ENCODE measurements at places on chromosomes 16 and 17. TPM values are rescaled to one million over a fixed set of nuclear protein-coding genes. Genes with fewer than 3 reads are reported as not detected.

QRICH2 gene
- 2.9 TPM for total RNA-seq

SSTR5 gene
- not detected for total RNA-seq

UNC13D gene
- total RNA-seq, result 137 TPM

SLC47A1 gene
- 23.0 TPM for total RNA-seq

GTF3C1 gene
- 60.1 TPM for total RNA-seq

WBP2 gene
- 132 TPM for total RNA-seq

CMTM4 gene
- 5.3 TPM for total RNA-seq

TTLL6 gene
- total RNA-seq, result not detected

KRTAP4-6 gene
- total RNA-seq, result not detected

KRT14 gene
- 0.79 TPM for total RNA-seq

CEP112 gene
- 19.4 TPM for total RNA-seq

SNTB2 gene
- total RNA-seq, result 30.8 TPM

DNA sequence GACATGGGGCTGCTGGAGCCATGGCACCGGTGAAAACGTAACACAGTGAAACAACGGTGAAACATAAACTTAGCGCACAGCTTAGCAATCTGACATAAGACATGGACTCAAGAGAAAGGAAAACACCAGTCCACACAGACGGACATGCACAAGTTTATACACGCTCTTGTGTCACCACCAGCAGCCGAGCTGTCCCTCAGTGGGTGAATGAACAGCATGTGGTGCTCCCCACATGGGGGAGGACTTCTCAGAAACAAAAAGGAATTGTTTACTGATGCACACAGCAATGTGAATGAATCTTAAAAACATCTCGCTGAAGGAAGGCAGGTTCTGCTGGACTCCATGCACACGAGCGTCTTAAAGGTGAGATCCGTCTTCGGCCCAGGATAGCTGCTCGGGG is 34.2 kb downstream of the KLHDC4 start:
- H3K4me3 ChIP-seq, result no peak overlapping the region
- no peaks in the 10 kb centered on the region for H3K4me1 ChIP-seq
- no peak overlapping the region for H3K27ac ChIP-seq
- H3K36me3 ChIP-seq, result peaks cover 82% of the 10 kb centered on the region

DNA sequence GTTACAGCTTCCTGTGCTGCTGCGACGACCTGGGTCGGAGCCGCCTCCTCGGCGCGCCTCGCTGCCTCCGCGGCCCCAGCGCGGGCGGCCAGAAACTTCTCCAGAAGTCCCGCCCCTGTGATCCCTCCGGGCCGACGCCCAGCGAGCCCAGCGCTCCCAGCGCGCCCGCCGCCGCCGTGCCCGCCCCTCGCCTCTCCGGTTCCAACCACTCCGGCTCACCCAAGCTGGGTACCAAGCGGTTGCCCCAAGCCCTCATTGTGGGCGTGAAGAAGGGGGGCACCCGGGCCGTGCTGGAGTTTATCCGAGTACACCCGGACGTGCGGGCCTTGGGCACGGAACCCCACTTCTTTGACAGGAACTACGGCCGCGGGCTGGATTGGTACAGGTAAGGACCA is 746 bp downstream of the HS3ST2 start:
- H3K4me1 ChIP-seq, result peaks cover 17% of the 10 kb centered on the region
- peak overlapping the region; percentile 10 for H3K4me3 ChIP-seq
- H3K27ac ChIP-seq, result no peak overlapping the region
- DNase-seq, result no peak

DNA sequence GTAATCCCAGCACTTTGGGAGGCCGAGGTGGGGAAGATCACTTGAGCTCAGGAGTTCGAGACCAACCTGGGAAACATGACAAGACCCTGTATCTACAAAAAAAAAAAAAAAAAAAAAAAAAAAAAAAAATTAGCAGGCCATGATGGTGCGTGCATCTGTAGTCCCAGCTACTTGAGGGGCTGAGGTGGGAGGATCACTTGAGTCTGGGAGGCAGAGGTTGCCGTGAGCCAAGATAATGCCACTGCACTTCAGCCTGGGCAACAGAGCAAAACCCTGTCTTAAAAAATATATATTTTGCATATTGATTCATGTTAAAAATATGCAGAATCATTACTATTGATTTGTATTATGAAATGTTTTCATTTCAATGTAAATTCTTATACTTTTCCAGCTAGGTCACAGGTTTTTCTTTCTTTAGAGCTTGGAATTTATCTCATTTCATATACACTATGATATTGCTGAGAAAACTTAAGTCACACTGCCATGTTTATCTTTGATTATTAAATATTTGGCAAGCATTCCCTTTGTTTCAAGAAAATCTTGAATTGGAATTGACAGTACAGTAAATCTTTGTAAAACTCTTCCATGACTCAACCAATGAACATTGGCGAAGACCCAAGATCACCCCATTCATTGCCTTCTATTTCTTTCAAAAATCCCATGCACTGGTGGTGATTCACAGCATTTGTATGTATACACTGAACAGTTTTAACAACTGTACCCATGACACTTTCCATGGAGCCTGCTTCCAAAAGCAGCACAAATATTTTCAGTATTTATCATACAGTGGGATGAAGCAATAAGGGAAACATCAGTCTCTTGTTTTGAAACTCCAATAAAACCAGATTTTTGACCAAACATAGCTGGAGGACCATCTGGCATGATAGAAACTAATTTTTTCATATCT is 83.5 kb upstream of the TNRC6A start:
- no peaks in the 10 kb centered on the region for H3K27me3 ChIP-seq
- H3K4me3 ChIP-seq, result no peak overlapping the region
- H3K4me1 ChIP-seq, result no peaks in the 10 kb centered on the region
- no peak for DNase-seq

- DNase-seq, result no peak
- H3K27me3 ChIP-seq, result no peaks in the 10 kb centered on the region
- H3K36me3 ChIP-seq, result peaks cover 64% of the 10 kb centered on the region
- peaks cover 19% of the 10 kb centered on the region for H3K4me1 ChIP-seq
Observed at GRCh38 chr16:4805231-4805630, 2.8 kb upstream of the ROGDI start.

DNA sequence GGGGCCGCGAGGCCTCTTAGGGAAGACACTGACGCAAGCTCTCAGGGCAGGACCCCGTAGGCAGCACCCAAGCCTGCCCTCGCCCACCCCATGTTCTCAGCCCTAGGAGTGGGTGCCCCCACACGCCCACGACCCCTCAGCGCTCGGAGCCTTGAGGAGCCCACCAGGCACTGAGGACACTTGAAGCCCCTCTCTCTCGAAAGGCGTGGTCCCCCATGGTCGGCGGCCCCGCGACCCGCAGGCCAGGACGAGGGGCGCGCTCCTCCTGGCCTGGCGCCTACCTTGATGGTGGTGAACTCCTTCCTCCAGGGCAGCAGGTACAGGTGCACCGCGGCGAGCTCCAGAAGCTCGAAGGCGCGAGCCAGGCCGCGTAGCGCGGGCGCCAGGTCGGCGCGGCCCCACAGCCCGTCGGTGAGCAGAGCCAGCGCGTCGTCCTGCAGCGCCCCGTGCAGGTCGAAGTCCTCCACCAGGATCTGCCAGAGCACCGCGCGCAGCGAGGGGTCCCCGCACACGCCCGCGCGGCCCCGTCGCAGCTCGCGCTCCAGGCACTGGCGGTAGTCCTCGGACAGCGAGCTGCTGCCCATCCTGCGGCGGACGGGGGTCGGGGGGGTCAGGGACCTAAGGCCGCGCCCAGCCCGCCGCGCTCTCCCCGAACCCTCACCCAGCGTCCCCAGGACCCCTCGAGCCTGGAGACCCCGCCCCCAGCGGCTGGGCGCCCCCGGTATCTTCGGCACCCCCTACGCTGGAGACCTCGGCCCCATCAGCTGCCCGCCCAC is 668 bp downstream of the SPATA2L start:
- peaks cover 19% of the 10 kb centered on the region for H3K36me3 ChIP-seq
- peak overlapping the region; percentile 72 for H3K4me3 ChIP-seq
- DNase-seq, result peak; percentile 93

DNA sequence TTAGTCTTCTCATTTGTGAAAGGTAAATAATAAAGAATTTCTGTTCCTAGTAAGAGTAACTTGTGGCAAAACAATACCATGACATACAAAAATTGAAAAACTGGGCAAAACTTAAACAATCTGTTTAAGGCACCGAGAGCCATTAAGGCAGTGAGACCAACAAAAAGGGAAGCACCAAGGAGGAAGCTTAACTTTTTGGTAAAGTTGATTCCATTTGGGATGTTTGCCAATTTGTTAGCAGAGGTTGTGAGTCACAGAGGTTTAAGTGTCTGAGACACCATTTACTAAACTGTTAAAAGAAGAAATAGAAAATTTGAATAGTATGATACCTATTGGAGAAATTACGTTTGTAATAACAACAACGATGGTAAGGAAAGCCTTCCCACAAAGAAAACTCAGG is 4.9 kb downstream of the SLC35G3 start:
- H3K4me3 ChIP-seq, result no peak overlapping the region
- H3K4me1 ChIP-seq, result no peaks in the 10 kb centered on the region
- no peak for DNase-seq
- H3K27me3 ChIP-seq, result no peaks in the 10 kb centered on the region

DNA sequence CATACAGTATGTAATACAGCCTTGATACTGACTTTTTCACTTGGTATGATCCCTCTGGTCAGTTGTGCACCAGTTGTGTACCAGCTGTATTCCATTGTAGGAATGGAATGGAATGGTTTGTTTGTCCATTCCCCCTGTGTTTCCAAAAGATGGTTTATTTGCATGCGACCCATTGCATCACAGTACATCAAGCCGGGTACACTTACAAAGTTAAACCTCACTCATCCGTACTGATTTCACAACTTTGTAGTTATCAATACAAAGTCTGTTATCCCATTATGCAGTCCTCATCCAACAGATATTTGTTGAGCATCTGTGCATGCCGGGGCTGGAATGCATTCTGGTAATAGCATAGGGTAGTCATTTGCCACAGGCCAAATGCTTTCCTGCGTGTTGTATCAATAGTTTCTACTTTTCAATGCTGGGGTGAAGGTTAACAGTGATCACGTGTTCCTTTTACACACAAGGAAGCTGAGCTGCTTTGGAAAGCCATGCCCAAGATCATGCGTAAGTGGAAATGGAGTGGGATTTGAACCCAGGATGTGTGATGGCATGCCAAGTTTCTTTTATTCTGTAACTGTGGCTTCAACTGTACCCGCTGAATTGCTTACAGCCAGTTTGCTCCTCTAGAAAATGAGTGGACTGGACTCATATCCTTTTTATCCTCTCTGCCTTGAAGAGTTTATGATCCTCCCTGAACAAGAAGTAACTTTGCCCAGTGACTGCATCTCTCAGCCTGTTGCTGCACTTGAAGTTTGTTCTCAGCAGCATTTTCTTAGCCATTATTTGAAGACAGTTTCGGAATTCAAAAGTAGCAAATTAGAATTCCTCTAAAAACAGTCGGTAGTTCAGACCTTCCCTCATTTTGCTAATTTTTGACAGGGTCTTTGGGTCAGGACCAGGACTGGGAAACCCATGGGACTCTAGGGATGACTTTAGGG is 228.5 kb downstream of the CCDC182 start:
- no peaks in the 10 kb centered on the region for H3K27me3 ChIP-seq
- no peak overlapping the region for H3K4me3 ChIP-seq
- H3K27ac ChIP-seq, result no peak overlapping the region
- H3K36me3 ChIP-seq, result no peaks in the 10 kb centered on the region
- DNase-seq, result no peak

GRCh38 chr17:57560319-57560705 is 184.8 kb downstream of the CCDC182 start:
- no peak overlapping the region for H3K4me3 ChIP-seq
- no peak overlapping the region for H3K27ac ChIP-seq
- H3K27me3 ChIP-seq, result no peaks in the 10 kb centered on the region
- H3K36me3 ChIP-seq, result no peaks in the 10 kb centered on the region
- no peak for DNase-seq

DNA sequence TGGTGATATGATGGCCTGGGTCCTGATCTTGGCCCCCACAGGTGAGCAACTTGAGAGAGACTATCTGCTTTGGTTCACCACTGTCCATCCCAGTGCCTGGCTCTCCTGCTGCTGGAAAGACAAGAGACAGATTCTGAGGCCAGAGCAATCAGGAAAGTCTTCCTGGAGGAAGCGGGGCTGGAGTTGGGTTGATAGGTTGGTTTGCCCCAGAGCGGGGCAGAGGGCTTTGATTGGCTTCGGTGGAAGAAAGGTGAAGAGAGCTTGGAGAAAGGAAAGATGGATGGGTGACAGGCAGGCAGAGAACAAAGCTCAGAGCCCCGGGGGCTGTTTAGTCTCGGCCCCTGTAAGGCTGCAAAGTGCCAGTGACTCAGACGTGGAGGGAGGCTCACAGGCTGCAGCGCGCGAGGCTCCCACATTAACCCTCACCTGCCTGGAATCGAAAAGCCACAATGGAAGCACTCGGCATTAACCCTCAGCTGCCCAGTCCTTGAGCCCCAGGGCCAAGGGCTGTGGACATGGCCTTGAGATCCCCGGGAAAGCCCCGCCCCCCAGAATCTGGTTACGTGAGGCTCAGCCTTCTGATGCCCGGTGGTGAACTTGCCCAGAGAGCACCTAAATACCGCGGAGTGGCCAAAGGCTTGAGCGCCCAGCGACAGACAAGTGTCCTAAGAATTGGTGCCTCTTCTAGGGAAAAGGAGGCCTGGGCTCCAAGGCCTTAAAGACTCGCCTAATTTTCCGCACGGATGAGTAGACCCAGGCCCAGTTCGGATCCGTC is 996 bp upstream of the CPNE2 start:
- peak overlapping the region; percentile 73 for H3K27ac ChIP-seq
- peaks cover 29% of the 10 kb centered on the region for H3K27me3 ChIP-seq
- H3K36me3 ChIP-seq, result no peaks in the 10 kb centered on the region
- peak overlapping the region; percentile 55 for H3K4me3 ChIP-seq
- H3K4me1 ChIP-seq, result peaks cover 54% of the 10 kb centered on the region

- peaks cover 74% of the 10 kb centered on the region for H3K4me1 ChIP-seq
- H3K27ac ChIP-seq, result peak overlapping the region; percentile 15
- H3K27me3 ChIP-seq, result no peaks in the 10 kb centered on the region
- DNase-seq, result no peak
- H3K4me3 ChIP-seq, result no peak overlapping the region
Observed at GRCh38 chr17:75241143-75241430, 20.3 kb downstream of the GGA3 start.

- H3K36me3 ChIP-seq, result no peaks in the 10 kb centered on the region
- H3K4me1 ChIP-seq, result no peaks in the 10 kb centered on the region
- H3K27ac ChIP-seq, result no peak overlapping the region
Observed at GRCh38 chr16:73771196-73772064, 525.2 kb upstream of the PSMD7 start.

DNA sequence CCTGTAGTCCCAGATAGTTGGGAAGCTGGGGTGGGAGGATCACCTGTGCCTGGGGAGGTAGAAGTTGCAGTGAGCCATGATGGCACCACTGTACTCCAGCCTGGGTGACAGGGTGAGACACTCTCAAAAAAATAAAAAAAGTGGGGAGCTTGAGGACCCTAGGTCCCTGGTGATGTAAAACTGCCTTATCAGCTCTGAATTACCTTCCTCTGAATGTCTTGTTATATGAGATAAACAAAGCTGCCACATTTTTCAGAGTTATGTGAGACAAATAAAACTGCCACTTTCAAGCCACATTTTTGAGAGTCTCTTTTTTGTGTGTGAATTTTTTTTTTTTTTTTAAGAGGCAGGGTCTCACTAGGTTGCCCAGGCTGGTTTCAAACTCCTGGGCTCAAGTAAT is 32.0 kb upstream of the B4GALNT2 start:
- DNase-seq, result no peak
- H3K4me1 ChIP-seq, result no peaks in the 10 kb centered on the region
- no peak overlapping the region for H3K4me3 ChIP-seq
- no peaks in the 10 kb centered on the region for H3K27me3 ChIP-seq

- H3K36me3 ChIP-seq, result no peaks in the 10 kb centered on the region
- peaks cover 62% of the 10 kb centered on the region for H3K27me3 ChIP-seq
- H3K4me1 ChIP-seq, result no peaks in the 10 kb centered on the region
- H3K4me3 ChIP-seq, result no peak overlapping the region
Observed at GRCh38 chr17:79626156-79626890, 15.5 kb upstream of the RBFOX3 start.

- DNase-seq, result no peak
- H3K4me1 ChIP-seq, result peaks cover 7% of the 10 kb centered on the region
- H3K27ac ChIP-seq, result no peak overlapping the region
- no peak overlapping the region for H3K4me3 ChIP-seq
- H3K36me3 ChIP-seq, result no peaks in the 10 kb centered on the region
Observed at GRCh38 chr17:51423421-51424160, 163.2 kb downstream of the UTP18 start.

Data from spleen (tissue), 13 donors.